ENCODE measurements at places on chromosomes 7 and 10.

DNA sequence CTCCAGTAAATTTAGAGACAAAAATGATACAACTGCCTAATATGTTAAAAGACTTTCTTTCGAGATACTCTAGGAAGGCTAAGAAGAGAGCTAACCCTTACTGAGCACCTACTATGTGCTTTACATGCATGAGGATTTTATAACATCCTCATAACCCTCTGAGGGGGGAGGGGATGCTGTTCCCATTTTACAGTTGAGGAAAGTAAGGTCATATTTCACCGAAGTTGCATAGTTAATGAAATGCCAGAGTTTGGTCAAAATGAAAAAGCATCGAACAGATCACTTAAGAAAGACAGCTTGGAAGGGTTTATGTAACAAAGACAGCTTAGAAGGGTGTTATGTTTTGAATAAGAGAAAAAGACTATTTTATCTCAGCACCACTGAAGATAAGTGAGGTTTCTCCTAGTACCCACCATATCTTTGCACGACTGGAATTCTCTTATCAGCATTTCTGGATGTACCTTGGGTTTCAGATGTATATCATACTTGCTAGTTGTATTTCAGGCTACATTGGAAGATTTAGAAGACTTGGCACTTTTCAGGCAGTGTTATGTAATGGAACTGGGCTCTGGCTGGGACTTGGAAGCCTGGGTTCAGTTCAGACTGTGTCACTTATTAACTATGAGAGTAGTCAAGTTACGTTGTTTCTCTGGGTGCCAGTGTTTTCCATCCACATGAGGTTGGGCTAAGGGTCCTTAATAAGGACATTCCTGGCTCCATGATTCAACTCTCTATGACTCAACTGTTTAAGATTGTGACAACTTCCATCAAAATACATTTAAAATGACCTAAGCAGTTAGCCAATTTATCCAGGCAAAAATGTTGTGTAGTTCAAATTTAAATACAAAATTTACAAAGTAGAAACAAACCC, 6.0 kb downstream of the RHOBTB1 start:
- DNase-seq = no peak

- no peak for DNase-seq
Measured at GRCh38 chr7:92295391-92295790, 49.6 kb downstream of the ANKIB1 start.

DNA sequence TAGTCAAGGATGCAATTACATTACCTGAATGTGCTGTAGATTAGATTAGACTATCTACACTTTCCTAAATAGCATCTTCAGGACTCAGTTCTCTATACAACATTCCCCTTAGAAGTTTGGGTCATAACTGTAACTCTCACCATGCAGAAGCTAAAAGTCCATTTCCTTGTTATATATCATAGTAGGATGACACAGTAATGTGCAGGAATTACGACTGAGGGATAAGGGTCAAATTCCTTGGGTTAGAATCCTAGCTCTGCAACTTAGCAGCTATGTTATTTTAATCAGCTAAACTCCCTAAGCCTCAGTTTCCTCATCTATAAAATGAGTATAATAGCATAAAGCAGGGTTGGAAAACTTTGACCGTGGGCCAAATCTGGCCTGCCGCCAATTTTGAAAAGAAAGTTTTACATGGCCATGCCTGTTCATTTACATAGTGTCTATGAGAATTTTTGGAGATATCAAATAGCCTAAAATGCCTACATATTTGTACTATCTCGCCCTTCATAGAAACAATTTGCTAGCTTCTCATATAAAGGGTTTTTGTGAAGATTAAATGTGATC, 14.8 kb downstream of the NRCAM start:
- no peak for DNase-seq

GRCh38 chr10:113269333-113269732, 283.5 kb upstream of the HABP2 start:
- DNase-seq = no peak

GRCh38 chr10:52664629-52665028, 108.0 kb downstream of the MBL2 start:
- DNase-seq = no peak

- no peak for DNase-seq
Measured at GRCh38 chr7:148828965-148829364, 55.1 kb downstream of the EZH2 start.

DNA sequence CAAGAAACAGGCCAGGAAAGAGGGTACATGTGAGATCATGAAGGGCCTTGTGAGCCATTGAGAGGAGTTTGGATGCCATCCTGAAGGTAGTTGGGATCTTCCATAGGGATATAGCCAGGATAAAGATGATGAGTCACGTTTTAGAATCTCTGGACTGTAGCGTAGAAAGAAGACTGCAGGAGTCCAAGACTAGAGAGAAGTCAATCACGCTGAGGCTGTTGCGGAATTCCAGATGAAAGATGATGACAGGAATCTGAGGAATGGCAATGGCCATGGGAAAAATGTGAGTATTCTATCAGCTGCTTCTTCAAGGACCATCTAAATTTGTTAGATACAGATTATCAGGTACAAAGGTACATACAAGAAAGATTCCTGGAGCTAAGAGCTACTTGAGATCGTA, 711.3 kb downstream of the GRM8 start:
- no peak for DNase-seq

- no peak for DNase-seq
Measured at GRCh38 chr7:158959021-158959717, 102.8 kb downstream of the DYNC2I1 start.

DNA sequence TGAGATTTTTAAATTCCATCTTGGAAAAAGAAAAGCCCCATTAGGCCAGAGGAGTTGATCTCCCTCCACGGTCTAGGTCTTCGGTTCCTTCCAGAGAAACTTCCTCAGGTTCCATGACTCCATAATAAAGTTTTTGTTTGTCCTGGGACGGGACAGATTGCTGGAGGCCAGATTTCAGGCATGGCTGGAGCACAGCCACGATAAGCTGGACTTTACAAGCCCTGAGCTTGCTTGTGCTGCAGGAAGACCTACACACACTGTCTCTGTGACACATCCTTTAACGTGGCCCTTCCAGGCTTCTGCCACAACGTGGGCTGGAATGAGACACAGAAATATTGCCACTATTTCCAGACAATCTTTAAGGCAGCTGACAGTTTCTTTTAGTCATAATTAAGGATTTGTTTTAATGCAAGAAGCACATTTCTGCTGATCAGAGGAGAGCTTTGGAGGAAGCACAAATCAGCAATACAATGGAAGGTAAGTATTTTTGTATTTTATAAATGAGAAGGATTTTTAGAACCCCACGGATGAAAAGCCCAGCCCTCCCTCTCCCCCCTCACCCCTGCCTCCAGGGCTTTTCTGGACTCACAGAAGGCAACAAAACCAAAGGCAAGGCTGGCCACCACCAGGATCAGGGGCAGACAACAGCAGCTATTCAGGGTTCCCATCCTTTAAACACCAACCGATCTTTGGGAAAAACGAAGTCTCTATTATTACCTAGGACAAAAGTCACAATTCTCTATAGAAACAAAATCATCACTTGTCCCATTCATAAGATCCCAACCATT, 6.5 kb downstream of the CTBP2 start:
- DNase-seq = no peak

DNA sequence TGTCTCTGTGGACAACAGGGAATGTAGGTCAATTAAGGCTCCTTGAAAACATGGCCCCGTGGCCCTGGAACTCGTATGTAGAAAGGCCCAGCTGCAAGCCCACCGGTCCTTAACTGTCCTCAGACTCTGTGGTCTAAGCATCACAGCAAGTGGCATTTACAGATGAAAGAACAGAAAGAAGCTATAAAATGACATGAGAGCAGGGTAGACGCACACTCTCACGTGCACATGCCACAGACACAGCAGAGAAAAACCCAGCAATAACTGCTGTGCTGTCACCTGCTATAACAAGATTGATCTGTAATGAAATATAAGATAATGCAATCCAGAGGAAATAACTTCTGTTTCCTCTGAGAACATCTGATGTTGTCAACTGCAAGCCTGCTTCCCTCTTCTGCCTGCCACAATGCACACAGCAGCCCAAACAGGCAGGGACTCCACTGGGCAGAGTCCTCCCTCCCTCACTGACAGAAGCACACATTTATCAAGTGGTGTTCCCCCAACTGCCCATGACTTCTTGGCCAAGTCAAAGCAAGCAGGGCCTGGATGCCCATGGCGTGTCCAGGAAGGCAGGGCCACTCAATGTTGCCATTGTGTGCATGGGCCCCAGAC, 63.9 kb downstream of the GFRA1 start:
- no peak for DNase-seq

DNA sequence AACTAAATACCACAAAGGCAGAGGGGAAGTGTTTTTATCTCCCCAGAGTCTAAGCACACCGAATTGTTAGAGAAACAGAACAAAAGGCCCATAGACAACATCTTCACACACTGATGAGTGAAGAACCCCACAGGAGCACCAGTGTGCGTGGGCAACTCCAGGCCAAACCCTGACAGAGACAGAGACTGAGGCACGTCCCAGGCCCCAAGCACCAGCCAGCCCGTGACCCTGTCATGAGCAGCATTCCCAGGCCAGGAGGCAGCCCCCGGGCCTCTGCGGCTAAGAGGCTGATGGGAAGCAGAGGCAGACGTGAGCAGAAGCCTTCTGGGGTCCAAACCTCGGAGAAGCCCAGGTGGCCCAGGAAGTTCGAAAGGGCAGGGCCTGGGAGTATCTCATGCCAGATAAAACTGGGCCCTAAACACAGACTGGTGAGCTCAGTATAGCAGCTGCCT, 184.4 kb downstream of the TCERG1L start:
- no peak for DNase-seq

DNA sequence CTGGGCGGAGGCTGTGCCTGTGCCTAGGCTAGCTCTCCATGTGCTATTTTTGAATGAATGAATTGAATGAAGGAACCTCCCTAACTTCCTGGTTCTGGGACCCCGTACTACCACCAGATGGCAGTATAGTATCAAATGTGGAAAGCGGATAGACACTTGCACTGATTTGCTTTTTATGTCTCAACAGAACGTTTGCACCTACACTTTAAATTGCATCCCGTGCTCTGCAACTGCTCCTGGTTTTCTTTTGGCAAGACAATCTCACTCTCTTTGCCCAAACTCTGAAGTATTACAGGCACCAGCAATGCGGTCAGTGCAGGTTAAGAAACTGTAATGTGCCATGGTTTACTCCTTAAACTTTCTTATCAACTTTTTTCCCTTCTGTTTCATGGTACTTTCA, 6.5 kb downstream of the FZD8 start:
- DNase-seq = no peak

DNA sequence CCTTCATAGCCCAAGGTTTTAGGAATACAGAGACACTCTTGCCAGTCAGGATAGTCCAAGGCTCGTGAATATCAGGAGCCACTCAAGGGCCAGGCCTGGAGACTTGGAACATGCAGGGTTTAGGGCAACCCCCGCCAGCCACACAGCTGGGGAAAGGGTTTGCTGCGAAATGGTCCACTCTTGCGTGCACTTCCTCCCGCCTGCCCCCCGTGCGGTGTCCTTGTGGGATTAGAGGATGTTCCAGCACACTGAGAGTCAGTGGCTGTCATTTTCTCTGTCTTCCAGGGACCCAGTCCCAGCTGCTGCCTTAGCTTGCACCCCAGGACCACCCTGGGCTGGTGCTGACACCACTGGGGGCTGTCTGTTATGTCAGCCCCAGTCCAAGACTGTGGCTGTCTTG, 38.5 kb downstream of the POR start:
- DNase-seq = no peak

DNA sequence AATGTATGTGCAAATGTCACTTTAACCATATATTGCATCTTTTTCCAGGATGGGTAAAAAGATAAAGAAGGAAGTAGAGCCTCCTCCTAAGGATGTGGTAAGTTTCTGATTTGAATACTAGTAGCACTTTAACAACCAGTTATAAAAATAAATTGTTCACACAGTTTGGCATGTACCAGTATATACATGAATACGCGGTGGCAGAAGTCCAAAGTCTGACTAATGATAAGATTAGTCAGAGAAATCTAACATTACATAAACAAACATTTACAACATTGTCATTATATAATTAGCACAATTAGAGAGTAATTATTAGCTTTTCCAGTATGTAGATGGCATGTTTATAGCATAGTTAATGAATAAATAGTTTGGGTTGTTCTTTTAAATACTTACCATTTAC, 4.1 kb downstream of the ARMC3 start:
- no peak for DNase-seq

GRCh38 chr7:157678501-157678900, 341.7 kb downstream of the DNAJB6 start:
- DNase-seq = no peak

GRCh38 chr7:99312316-99313203, 13.1 kb upstream of the ARPC1A start:
- peak; percentile 57 for DNase-seq

- DNase-seq = no peak
Measured at GRCh38 chr7:155377838-155378579, 79.9 kb upstream of the EN2 start.

DNA sequence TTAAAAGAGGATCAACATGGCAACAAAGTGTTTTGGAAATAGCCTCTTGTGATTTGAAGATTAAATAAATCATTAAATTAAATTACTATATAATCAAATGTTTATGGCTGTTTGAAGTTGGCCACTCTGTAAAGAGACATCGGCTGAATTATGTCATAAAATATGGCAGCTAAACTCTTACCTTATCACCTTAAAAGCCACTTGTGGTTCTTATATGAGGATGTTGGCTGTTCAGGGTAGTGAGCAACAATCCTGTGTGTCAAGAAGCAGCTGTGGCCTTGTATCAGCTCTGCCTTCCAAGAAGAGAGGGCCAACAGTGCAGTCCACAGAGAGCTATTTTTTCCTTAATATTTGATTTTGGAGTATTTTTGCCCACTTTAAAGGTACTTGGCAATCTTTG, 113.4 kb upstream of the CDK6 start:
- no peak for DNase-seq

DNA sequence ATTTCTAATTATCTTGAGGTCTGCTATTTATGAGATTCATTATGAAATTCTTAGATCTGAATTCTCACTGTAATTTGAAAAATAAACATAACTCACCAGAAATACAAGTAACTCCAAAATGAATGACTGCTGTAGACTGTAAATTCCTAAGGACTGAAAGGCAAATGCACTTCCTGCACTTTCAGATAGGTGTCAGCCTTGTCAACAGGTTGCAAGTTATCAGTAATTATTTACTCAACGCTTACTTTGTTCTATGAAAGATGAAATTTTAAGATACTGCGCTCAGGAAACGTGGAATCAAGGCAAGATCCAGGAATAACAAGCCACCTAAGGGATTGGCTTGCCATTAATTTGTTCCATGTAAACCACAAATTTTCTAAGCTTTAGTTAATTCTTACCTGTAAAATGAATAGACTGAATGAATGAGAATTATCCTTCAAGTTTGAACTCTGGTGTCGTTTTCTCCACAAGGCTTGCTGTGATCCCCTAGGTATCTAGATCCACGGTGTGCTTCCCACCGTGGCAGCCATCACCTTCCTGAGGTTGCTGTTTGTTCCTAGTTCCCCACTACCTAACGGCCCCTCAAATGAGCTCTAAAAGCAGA, 12.6 kb downstream of the DHX32 start:
- DNase-seq = no peak

GRCh38 chr10:34156781-34157425, 658.2 kb downstream of the PARD3 start:
- DNase-seq = no peak

DNA sequence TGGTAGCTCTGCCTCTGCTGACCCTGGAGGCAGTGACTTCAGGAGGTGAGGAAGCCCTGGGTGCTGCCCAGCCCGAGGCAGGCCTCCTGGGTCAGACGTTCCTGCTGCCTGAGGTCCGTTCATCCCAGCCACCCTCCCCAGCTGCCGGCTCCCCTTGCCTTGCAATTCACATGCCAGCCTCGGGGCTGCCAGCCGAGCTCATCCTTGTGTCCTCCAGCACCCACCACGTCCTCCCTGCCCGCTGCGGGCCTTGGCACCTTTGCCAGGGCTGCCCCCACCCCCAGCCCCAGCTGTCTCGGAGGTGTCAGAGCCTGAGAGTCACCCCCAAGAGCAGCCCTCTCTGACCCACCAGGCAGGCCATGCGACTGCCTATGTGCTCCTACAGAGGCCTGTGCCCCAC, 162.1 kb upstream of the RNF32 start:
- DNase-seq = no peak

All from activated naive CD4-positive, alpha-beta T cell (primary cell).